Astrocyte of the hippocampus (primary cell): ENCODE measurements at places on chromosomes 4 and X.

- DNase-seq = no peak
Observed at GRCh38 chrX:124238268-124238667, 94.2 kb upstream of the TEX13D start.

- DNase-seq = no peak
Observed at GRCh38 chr4:134754301-134755019, 552.9 kb upstream of the PABPC4L start.

DNA sequence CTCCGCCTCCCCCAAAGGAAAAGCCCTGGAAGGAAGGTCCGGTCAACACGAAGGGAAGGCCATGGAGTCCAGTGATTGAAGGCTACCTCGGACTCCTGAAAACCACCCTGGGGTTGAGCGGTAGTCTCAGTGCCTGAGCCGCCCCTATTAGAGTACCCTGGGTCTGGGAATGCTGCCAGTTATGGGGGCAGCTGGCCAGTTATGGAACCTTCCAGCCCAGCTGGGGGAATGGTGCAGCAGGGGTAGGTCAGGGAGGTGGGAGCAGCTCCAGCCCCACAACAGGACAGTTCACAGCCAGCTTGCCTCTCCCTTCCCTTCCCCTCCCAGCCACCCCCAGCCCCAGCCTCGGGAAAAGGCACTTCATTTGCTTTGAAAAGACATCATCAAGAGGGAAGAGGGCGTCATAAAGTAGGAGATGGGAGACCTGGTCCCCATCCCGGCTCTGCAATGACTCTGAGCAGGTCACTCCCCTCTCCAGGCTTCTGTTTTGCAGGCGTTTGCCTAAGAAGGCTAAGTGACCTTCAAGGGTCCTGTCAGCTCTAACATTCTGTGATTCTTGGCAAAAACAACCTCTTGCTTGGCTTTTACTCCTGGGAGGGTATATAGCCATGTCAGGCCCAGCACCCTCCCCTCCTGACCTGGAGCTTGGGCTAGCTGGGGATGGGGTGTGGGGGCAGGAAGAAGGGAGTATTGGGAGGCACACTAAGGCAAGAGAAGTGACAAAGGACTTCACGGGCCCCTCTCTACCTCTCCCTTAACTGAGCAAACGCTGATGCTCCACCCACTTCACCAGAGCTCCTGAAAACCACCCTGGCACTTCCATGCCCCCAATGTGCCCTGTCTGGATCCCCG lies 8.0 kb downstream of the APLN start:
- no peak for DNase-seq

DNA sequence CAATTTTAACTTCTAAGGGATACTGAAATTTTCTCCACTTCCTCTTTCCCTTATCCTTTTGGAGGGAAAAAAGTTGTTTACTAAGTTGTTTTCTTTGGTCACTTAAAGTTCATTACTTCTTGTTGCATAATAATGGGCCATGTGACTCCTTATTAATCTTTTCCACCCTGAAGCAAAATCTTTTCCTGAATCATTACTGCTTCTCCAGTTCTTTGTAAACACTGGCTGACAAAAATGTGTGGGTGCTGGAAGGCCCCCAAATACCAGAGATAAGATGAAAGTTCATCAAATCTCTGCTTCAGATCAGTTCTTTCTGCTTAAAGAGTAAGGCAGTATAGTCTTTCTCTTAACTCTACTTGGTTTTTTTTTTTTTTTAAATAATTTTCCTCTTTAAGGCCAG lies 108.9 kb upstream of the NHS start:
- no peak for DNase-seq

DNA sequence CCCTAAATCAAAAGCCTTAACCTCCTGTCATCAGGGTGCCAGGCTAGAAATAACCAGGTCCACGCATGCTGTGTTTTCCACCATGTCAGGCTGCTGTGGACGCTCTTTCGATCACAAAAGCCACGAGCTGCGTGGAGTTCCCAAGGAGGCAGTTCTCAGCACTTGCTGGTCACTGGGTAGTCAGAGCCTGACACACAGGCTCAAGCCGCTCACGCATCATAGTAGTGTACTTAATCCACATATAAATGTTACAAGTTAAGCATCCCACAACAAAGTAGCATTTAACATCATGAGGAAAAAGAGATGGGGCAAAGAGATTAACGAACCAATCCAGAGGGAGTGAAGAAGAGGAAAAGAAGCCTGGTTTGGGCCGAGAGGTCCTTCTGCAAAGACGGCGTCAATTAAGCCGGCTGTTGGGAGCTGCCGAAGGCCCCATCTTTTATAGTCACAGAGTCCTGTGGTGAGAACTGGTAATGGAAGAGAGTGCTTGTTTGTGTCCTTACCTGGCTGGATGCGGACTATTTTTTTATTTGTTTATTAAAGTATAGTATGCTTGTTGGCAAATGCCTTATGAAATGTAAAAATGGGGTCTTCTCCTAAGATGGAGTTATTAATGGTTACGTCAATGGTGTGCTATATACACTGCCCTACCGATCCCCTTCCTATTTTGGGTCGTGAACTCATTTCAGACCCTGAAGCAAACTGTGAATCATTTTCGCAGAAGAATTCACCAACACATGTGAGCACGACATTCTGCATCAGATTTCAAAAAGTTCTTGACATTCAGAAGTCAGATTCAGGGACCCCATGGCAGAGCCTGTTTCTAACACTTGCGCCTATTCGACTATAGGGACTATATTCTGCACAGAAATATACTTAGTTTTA lies 675 bp downstream of the PRIMPOL start:
- DNase-seq = peak; percentile 75

DNA sequence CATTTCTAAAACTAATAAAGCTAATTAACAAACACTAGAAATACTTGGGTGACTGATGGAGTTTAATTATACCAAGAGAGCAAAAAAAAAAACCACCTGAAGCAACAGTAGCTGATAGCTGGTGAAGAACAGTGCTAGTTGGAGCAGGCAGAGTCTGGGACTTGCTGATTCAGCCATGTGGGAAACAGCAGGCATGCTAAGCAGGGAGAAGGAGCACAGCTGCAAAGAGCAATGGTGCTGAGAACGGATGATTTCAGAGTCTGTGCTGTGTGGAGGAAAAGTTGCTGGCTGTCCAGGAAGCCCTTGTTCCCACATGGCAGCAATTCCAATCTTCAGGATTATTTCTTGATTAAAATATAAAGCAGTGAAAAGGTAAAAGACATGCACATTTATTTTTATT lies 68.8 kb downstream of the NPY1R start:
- no peak for DNase-seq

DNA sequence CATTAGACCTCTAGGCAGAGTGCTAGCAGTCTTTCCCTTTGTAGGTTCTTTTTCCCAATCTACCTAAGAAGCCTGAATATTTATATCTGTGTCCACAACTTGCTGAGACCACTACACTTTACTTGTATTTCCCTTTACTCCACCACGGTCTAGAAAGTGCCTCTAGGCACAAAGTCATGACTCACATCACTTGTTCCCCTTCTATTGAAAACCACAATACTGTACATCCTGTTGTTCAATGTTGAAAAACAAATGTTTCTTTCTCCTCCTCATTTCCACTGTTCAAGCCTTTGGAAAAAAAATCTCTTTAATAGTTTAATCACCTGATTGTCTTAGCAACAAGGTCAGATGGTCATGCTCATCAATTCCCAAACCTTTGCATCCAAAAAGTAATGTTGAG lies 326.7 kb downstream of the GUCY2F start:
- DNase-seq = no peak

DNA sequence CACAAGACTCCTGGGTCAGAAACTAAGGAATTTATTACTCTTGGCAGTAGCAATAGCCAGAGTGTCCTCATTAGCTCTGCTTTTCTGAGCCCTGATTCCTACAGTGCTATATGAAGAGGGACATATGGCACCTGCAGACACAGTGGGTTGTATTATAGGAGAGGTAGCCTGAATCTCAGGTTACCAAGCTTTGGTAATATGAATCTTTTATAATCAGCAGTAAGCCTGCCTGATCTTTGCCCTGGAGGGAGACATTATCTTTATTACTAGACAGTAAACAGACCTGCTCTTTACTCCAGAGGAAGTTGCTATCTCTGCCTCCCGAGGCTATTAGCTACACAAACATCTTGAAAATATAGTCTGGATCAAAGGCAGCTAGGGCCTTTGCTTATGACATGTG lies 62.5 kb upstream of the HOPX start:
- DNase-seq = no peak

DNA sequence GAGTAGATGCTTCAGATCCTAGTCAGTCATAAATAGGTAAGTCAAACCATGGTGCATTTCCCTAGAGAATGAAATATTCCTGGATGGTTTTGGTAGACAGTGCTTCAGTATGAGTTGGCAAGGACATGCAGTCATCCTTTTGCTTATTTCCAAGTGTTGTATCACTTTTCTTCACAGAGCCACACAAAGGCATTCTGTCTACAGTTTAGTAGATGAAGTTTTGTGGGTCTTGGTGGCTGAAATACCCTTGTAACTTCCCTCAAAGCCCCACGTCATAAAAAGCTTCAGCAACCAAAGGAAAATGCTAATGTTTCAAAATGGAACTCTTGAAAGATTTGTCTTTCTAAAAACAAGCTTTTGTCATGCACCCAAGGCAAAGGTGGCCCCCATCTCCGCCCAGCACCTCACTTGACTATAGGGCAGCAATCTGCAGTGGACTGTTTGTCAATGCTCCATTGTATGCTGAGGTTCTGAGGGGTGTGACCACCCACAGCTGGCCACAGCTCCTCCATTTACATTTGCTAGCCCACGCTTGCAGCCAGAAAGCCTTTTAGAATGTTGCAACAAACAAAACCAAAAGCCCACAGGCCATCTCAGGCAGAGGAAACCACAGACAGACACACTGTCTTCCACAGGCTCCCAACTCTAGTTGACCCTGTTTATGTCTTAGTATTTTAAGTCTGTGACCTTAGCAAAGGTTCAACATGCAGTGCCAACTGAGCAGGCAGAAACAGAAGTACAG lies 87.1 kb upstream of the FAM9C start:
- no peak for DNase-seq

DNA sequence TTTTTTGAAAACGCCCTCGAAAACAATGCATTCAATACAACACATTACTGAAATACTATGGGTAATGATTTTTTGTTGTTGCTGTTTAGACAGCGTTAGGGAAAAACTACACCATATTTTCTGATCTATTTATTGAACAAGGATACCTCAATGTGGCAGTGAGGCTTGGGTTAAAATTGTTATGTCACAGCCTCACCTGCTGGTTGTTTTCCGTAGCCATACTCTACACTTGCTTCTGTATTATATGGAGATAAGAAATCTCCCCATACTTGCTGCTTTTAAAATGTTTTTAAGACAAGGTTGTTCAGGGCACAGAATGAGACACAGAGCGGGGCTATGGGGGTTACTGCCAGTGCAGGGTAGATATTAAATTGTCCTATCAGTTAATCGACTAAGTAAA lies 221.6 kb upstream of the FTHL17 start:
- no peak for DNase-seq

DNA sequence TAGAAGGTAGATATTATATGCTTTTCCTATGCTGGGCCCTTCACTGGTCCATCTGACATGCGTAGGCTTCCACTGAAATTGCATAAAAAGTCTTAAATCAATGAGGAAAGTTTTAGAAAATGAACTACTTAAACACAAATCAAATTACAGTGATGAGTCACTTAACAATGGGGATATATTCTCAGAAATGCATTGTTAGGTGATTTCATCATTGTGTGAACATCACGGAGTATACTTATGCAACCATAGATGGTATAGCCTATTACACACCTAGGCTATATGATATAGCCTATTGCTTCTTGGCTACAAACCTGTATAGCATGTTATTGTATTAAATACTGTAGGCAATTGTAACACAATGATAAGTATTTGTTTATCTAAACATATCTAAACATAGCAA lies 10.3 kb downstream of the STAP1 start:
- no peak for DNase-seq

- peak; percentile 57 for DNase-seq
Observed at GRCh38 chr4:7929118-7929951, 10.3 kb downstream of the AFAP1 start.
